Stimulated activated CD4-positive, alpha-beta T cell treated with anti-CD3 and anti-CD28 coated beads, Interleukin-4, amount 100 ng/mL, for 1 hour (primary cell): ENCODE measurements at places on chromosomes 16 and 17.
A peak's percentile ranks its signal among the peaks of the same experiment; 100 is the strongest.

GRCh38 chr16:9260666-9261065 is 169.2 kb downstream of the HAPSTR1 start:
- DNase-seq = no peak

GRCh38 chr17:68379692-68380677 is 77.3 kb downstream of the WIPI1 start:
- DNase-seq = no peak

- no peak for DNase-seq
These were observed 82.1 kb downstream of the ZNF423 start for GRCh38 chr16:49773534-49774475.

DNA sequence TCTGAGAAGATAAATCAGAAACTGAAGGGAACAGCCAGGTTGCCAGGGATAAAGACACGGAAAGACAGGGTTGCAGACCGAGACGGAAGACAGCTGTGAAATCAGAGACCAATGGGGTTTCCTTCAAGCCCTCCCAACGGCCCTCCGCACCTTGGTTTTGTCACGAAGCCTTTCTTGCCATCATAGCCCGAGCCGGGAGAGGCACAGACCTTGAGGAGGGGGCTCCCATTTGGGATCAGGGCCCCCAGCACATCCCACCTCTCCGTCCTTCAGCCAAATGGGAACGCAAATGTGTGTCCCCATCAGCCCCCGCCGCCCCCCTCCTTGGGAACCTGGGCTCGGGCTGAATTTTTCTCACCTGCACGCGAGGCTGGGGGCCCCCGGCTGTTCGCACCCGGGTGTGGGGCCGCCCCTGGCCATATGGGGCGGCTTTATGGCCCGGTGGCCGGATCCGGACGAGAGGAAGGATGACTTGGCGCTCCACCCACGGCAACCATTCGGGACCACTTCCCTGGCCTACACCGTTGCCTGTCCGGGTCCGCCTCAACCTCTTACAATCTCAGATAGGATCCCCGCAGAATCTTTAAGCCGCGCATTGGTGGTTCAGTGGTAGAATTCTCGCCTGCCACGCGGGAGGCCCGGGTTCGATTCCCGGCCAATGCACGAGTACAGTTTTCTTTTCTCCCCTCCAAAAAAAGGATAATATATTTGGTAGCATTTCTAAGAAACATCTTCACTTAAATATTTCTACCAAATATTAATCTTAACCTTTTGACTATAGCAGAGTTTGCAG is 1.4 kb upstream of the HES7 start:
- peak; percentile 84 for DNase-seq

- DNase-seq = no peak
These were observed 570 bp upstream of the CFDP1 start for GRCh38 chr16:75433732-75434413.

GRCh38 chr17:45971698-45972141 is 27.3 kb upstream of the STH start:
- DNase-seq = no peak

GRCh38 chr17:80832266-80832676 is 159.4 kb upstream of the CHMP6 start:
- no peak for DNase-seq

DNA sequence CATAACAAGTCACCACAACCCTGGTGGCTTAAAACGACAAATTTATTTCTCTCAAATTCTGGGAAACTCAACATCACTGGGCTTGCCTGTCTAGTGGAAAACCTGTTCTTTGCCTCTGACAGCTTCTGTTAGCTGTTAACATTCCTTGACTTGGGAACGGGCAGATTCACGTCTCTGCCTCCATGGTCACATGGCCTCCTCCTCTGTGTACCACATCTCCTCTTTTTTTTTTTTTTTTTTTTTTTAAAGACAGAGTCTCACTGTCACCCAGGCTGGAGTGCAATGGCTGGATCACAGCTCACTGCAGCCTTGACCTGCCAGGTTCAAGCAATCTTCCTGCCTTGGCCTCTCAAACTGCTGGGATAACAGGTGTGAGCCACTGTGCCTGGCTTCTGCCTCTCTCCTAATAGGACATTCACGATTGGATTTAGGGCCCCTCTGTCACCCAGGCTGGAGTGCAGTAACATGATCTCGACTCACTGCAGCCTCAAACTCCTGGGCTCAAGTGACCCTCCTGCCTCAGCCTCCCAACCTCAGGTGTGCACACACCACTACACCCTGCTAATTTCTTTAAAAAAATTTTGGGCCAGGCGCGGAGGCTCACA is 11.7 kb upstream of the LLGL1 start:
- no peak for DNase-seq

DNA sequence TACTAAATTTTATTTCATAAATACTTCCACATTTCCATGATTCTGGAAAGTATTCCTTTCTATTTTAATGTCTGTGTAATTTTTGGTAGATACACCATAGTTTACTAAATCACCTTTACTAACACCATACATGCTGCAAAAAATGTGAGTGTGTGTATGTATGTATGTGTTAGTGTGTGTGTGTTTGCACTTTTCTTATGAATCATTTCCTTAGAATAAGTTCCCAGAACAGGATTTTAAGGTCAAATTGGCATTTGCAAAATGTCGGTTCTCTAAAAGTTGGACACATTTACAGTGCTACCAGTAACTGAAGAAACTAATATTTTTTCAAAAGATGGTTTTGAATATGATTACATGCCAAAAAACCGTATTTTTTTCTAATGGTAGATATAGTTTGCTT is 137.1 kb downstream of the CYB561 start:
- no peak for DNase-seq

DNA sequence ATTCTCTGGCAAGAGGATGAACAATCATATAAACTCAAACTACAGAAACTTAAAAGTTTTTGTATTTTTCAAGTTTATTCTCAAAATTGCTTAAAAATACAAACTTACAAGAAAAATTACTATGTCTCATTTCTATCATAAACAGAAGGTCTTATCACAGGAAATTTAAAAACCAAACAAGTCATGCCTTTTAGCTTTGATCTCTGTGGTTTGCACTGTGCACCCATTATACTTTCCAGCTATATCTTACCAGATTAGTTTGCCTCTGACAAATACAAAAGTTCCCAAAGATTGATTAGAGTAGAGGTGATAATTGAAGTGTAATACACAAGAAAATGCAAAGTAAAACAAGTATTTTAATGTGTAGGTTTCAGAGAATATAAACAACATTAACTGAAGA is 117.4 kb downstream of the MYO1D start:
- no peak for DNase-seq

- no peak for DNase-seq
These were observed 371.0 kb downstream of the RBFOX1 start for GRCh38 chr16:7703672-7704071.

DNA sequence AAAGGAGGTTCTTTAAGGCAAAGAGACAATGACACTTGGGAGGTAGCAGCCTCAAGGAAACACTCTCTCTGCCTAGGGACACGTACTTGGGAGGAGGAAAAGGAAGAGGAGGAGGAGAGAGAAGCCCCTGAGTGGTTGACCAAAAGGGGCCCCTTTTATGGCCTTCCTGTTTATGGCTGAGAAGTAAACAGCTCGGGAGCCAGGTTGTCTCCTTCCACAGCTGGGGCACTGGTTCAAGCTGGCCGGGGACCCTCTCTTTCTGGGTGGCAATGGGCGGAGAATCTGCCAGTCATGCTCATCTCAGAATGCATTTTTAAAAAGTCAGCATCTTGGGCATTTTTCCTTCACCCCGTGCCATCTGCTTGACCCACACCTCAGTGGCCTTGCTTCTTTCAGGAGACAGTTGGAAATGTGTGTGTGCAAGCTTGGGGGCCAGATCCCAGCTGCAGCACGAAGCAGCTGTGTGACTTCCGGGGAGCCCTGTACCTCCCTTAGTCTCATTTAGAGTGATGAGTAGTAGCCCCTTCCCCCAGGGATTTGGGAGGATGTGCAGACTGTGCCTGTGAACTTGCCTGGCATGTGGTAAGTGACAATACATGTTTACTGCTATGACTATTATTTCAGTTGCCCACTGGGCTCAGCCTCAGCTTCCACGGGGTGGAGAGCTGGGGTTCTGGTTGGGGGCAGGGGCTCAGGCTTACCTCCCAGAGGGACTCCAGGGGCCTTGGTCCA is 33.8 kb upstream of the SALL1 start:
- DNase-seq = no peak

- DNase-seq = no peak
These were observed 24.7 kb downstream of the CALB2 start for GRCh38 chr16:71383054-71383773.

GRCh38 chr16:31464781-31465260 is 5.5 kb downstream of the ARMC5 start:
- no peak for DNase-seq

DNA sequence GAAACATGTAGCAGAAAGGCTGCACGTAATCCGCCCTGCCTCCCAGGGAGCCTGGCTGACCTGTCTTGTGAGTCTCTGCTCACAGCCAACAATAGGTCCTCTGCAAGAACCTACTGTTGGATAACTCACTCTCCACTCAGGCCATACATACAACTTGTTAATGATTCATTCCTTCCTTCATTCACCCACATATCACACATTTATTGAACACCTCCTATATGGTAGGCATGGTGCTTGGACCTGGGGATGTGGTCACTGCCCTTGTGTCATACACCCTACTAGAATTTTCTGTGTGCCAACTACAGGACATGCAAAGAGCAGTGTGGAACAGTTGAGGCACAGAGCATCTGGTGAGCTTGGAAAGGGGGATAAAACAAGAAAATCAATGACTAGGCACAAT is 28.1 kb upstream of the HNF1B start:
- no peak for DNase-seq

DNA sequence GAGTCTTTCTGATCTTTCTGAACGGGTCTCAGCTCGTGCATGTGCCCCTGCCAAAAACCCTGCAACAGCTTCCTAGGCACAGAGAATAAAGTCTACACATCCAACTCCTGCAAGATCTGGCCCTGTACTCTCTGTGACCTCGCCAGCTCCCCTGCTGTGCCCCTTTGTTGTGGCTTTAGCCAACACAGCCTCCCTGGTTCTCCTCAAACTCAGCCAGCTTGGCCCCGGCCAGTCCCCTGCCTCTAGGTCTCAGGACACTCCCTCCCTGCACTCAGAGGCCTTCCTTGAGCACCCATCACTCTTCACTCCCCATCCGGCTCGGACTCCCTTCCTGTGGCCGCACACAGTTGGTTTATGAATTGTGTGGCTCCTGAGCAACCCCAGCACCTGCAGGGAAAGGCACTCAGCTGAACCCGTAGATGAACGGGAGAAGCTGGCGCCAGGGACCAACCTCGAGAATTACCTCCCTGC is 1.4 kb downstream of the CEP131 start:
- no peak for DNase-seq

DNA sequence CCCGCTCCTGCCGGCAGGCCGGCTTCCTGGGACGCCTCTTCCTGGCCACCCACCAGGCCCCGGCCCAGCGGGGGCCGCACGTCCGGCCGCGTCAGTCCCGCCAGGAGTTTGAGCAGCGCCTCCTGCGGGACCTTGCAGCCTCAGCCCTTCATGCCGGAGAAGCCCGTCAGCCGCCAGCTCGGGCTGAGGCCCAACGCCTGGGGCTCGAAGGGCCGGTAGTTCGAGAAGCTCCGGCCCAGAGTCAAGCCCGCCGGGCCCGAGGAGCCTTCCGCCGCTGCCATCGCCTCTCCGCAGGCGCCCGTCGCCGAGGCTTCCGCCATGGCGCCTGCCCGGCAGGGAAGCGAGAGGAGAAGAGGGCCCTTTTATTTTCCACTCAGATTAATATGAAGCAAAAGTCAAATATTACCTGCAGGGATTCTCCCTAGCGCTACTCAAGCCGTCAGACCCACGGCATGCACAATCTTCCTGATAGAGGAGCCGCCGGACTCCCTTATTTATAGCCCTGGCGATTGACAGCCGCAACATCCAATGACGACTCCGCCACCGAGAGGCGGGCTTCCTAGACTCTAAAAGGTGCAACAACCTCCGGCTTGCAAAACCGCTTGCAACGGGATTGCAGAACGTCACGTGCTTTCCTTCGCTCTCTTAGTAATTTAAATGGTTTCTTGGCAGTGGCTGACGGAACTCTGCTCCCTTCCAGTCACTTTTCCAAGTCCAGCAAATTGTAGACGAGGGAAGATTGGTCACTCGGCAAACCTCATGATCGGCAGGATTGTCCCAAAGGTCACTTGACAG is at the start of gene SEPHS2:
Gene SEPHS2 (minus strand): TSS at position 467 of the 795 bp plus-strand sequence. CDS start 147 bp downstream, at position 320.
- DNase-seq = peak; percentile 96

GRCh38 chr16:24694931-24695330 is 34.5 kb upstream of the TNRC6A start:
- DNase-seq = no peak

GRCh38 chr16:90007015-90007414 is 12.2 kb downstream of the DBNDD1 start:
- no peak for DNase-seq

GRCh38 chr16:1959269-1960039 is at the start of gene NDUFB10:
NDUFB10 (plus strand) TSS chr16:1959538; CDS start chr16:1959625, 87 bp downstream.
- peak; percentile 95 for DNase-seq

GRCh38 chr17:7922845-7923628 is 6.6 kb downstream of the KCNAB3 start:
- peak; percentile 86 for DNase-seq
